ENCODE measurements at places on chromosomes 11 and 22.

DNA sequence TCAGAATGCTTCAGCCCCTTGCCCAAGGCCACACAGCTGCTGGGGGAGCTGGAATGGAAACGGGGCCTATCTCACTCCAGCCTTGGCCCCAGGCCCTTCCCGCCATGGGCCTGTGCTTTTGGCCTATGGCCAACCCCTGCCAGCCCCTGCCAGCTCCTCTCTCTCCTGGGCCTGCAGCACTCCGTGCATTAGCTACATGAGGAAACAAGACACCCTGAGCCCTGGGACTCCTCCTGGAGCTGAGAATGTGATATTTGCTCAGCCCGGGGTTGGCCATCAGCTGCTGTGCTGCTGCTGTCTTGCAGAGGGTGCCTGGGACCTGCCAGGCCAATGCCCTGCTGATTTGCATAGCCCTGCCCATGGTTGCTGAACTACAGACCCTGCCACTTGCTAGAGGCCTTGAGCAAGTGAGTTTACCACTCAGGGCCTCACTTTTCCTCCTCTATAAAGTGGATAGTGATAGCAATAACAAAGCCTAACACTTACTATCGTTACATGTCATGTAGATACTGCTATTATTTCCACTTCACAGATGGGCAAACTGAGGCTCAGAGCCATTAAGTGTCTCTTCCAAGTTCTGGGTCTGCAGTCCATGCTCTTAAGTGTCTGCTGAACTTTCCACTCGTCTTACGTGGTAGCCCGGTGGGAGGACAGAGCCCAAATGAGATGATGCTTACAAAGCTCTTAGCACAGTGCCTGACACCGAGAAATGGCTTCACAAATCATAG lies 99.6 kb downstream of the KIAA1671 start:
- no peak for DNase-seq

DNA sequence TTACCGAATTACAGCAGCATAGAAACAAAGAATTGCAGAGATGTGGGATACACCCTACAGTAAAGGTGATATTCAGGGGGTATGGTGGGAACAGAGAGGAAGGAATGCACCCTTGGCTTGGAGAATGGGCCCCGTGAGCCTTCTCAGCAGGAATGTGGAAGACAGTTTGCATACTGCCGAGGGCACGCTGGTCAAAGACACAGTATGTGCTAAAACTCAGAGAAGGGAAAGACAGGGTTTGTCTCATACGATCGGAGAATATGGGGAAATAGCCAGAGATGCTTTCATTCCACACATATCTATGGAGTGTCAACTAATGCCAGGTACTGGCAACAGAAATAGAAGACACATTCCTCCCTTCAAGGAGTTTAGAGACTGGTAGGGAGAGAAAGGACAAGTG lies 36.9 kb downstream of the UBASH3B start:
- no peak for DNase-seq

- DNase-seq = no peak
Observed at GRCh38 chr11:94590352-94591041, 23.3 kb downstream of the PIWIL4 start.

DNA sequence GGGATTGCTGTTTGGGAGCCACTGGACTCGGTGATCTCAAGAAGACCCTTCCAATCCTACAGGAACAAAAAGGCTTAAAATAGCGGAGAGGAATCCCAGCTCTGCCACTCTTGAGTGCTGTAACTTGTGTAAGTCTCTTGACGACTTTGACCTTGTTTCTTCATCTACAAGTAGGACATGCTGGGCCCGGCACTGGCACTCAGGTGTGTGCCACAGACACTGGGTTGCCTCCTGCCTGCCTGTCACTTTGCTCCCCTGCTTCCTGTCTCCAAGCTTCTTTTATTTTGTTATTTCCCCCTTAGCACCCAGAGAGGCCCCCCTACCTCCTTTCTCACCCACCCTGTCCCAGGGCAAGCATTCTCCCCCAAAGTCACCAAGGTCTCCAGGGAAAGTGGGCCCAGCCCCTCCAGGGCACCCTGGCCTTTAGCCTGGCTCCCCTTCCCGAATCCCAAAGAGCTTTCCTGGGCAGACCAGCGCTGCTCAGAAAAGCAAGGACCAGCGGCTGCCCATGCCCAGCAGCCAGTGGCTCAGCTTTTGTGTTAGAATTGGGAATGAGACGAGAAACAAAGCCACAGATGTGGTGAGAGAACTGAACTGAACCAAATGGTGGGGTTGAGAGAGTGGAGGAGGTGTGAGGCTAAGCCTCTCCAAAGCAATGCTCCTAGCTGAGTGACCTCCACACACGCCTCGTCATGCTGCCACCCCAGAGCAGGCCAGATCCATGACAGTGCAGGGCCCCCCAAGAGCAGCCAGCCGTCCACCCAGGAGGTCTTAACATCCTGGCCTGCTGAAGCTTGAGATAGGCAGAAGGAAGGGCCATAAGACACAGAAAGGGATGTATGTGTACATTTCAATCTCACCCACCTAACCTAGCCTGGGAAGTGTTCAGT lies 4.5 kb downstream of the TRIM29 start:
- no peak for DNase-seq

GRCh38 chr11:44884056-44884455 lies 66.6 kb downstream of the TP53I11 start:
- DNase-seq = no peak

DNA sequence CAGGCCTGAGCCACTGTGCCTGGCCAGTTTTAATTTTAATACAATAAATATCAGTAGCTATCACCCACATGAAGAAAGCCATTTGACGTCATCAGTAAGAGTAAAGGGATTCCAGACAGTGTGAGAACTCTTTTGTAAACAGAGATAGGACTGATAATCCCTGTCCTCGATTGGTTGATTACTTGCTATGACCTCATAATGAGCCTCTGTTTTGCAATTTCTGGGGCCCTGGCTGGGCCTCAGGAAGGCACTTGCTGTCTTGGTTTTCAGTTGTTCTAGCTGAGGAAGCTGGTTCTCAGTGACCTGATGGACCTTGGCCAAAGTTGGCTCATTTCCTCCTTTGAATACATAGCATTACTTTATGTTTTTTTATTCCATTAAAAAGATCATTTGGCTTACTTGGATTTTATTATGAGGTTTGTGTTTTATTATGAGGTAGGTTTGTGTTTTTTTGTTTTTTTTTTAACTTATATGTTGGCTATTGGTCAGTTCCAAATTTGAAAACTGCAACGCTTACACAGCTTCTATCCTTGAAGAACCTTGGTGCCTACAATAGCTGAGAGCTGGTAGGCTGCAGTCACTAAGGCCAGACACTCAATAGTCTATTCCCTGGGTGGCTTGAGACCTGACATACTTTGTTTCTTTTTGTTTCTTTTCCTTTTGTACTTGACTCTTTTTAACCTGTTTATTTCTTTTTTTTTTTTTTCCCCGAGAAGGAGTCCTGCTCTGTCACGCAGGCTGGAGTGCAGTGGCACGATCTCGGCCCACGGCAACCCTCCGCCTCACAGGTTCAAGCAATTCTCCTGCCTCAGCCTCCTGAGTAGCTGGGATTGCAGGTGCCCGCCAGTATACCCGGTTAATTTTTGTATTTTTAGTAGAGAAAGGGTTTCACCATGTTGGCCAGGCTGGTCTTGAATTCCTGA lies 20.0 kb downstream of the MARK2 start:
- no peak for DNase-seq

- no peak for DNase-seq
Observed at GRCh38 chr11:36162006-36162882, 127.0 kb downstream of the COMMD9 start.

GRCh38 chr11:11027288-11027687 lies 169.4 kb upstream of the ZBED5 start:
- DNase-seq = peak; percentile 85

DNA sequence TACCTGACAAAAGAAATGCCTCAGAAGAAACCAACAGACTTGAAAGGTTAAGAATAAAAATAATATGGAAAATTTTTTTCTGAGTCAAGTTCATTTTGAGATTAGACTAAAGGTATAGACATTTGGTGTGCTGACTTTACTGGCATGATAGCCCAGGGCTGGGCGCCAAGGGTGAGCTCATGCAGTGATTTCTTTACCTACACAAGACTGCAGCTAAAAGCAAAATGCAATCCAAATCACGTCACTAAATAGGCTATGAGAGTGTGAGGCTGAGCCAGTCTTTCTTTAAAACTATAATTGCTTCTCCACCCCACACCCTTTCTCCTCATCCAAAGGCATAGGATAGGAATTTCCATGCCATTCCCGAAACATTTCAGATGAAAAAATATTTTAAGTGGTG lies 196.5 kb downstream of the FAM76B start:
- DNase-seq = peak; percentile 74

GRCh38 chr22:39360674-39361413 lies 11.1 kb downstream of the SYNGR1 start:
- peak; percentile 83 for DNase-seq

- no peak for DNase-seq
Observed at GRCh38 chr11:111966678-111967077, 29.5 kb downstream of the DIXDC1 start.

DNA sequence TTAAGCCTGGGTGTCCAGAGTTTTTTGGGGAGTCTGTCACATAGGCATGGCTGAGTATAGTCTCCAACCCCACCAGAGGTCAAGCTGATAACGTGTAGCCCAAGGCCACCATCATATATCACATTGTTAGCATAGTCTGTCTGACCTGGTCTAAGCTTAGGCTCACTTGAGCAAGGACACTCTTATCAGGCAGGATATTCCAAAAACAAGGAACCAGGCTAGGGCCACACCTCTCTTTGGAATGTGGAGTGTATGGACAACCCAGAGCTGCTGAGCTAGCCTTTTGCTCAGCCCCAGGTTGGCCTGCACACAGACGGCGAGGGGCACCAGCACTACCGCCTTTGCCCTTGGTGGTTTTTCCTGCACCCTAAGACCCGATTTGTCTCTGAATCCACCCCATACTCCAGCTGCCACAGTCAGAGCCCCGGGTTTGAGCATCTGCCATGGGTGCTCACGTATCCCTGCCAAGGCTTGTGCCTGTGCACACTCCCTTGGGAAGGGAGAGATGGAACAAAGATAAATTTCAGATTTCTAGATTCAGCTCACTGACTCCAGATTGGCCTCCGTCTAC lies 7.2 kb downstream of the SNAP29 start:
- no peak for DNase-seq

DNA sequence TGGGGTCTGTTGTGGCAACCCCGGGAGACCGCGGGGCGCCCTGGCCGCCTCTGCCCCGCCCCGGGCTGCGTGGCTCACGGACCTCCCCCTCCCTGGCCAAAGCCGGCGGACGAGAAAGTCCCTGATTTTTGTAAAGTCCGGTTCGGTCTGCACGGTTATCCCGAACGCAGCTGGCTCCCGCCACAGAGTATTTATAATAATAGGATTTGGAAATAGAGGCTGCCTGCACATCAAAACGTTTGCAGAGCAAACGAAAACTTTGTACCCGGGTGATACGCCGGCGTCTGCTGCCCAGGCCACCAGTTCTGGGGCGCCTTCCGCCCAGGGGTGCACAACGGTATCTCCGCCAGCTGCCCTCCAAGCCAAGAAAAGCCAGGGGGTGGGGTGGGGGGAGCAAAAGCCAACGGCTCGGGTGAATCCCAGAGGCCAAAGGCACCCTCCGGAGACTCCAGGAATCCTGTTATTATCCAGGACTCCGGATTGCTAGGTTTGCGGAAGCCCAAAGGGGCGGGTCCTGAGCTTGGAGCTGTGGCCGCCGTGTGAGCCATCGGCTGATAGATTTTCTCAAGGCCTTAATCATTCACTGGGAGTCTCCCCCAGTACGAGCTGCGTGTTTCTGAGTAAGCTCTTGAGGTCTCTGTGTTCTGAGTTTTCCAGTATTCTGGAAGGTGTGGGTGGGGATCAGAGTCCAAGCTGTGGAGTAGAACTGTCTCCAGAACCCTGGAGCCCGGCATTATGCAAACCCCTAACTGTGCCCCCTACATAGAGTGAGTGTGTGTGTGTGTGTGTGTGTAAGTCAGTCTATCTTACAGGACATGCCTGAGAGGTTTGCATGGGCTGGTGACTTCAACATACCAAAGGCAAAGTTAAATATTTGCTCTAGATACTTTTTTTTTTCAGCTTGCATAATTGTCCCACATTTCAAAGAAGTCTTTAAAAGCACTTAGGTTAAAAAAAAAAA lies 673 bp upstream of the SHANK2 start:
- DNase-seq = peak; percentile 88

DNA sequence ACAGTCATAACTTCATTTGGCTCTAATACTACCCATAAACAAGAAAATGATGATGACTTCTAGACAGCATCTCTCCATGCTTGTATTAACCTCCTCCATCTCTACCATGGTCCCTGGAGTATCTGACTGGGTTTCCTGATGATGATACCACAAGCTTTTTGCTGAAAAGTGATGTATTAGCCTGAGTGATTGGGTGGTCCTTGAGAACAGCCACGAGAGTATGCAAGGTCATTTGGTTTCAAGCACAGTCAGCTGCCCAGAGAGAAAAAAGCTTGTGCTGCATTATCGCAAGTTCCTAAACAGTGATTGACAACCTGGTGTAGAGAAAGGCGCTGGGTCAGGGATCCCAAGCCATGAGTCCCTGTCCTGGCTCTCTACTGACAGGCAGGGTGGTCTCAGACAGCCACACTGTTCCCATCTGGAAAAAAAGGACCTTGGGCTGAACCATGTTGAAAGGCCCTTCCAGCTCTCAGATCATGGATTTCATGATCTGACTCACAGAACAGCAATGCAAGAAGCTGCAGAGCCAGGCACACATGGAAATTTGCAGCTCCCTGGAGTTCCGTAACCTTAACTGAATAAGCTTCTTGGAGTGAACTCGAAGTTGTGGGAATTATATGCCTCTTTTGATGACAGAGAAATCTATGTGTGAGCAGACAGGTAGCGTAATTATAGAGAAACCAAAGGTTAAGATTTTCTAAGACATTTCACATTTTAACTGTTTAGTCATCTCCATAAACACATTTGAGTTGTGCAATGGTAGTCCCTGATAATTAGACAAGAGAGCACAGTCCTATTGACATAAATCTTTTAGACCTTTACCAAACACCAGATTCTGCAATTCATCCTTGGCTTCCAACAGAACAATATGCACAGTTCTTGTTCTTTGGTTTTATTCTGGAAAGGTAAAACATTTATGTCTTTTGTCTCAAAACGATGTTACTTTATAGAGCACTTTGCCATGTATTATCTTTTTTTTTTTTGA lies 54.1 kb upstream of the UBASH3B start:
- DNase-seq = peak; percentile 52

- no peak for DNase-seq
Observed at GRCh38 chr11:15610881-15611280, 496.2 kb downstream of the INSC start.

GRCh38 chr11:123045101-123045500 lies 16.8 kb downstream of the HSPA8 start:
- no peak for DNase-seq

GRCh38 chr22:37180531-37181231 lies 7.4 kb downstream of the C1QTNF6 start:
- DNase-seq = no peak

DNA sequence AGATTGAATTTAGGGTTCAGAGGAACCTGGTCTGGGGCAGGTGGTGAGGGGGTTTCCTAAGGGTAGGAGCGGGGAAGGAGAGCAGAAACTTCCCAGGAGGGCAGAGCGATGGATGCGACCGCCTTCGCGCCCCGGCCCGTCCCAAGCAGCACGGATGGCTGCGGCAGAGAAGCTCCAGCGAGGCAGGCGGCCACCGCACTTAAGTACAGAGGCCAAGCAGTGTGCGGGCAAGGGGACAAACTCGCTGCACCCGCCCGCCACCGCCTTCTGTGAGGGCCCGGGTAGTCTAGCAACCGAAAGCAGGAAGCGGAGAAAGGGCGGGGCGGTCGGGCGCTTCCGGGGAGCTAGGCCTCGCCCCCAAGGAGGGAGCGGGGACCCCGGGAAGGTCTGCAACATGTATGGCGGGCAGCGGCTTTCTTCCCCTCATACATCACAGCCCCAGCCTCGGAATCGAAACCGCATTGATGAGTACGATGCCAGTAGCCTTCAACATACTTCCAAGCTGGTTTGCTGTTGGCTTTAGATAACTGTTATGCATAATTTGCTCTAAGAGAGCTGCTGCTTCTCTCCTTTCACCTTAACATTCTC lies at the start of gene AGBL2:
TSS of gene AGBL2 (minus strand) at position 288 of the 588 bp plus-strand sequence. CDS start 719 bp downstream, outside the sequence.
- peak; percentile 63 for DNase-seq
